ENCODE measurements at places on chromosomes 2 and 18. TPM values are rescaled to one million over a fixed set of nuclear protein-coding genes. Genes with fewer than 3 reads are reported as not detected.

The CRYBA2 gene
- not detected for total RNA-seq

DNA sequence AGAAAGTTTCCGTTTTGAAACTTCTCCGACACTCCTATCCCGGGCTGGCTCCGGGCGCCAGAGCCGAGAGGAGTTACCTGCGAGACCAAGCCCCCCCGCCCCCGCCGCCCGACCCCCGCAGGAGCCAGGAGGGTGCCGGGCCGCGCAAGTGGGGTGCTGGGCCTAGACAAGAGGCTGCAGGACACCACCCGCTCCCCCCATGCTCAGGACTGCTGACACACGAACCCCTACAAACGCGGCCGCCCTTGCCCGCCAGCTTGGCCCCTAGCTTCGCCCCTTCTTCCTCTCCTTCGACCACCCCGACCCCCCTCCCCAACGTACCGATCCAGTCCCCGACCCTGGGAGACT, 497 bp downstream of the PLA2R1 start:
- no peak for DNase-seq

The RAB31 gene
- total RNA-seq, result 86.1 TPM

DNA sequence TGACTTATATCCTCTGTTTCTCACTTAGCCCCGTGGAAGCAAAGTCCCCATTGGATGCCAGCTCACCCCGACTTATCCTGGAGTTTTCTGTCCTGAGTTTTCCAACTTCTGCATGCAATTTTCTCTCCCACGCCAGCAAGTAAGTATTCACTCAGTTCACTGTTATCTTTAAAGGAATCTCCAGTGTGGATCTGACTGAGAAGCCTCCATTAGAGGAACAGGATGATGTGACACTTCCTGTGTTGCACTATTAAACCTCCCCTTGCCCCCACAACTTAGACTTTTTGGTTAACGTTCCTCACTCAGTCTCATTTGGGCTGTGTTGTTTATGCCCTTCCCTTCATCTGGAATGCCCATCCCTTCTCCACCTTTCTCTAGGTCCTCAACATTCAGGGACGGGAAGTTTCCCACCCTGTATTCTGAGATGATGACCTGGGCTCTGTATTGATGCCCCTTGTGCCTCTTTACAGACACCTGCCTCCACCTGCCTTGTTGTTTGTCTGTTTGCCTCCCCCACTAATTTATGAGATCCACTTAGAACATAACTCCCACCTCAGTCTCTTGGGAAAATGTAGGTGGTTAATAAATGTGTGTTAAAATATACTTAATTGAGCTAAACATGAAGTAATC, 536.1 kb upstream of the RAB6C start:
- no peak for DNase-seq

The SCYGR5 gene
- not detected for total RNA-seq

DNA sequence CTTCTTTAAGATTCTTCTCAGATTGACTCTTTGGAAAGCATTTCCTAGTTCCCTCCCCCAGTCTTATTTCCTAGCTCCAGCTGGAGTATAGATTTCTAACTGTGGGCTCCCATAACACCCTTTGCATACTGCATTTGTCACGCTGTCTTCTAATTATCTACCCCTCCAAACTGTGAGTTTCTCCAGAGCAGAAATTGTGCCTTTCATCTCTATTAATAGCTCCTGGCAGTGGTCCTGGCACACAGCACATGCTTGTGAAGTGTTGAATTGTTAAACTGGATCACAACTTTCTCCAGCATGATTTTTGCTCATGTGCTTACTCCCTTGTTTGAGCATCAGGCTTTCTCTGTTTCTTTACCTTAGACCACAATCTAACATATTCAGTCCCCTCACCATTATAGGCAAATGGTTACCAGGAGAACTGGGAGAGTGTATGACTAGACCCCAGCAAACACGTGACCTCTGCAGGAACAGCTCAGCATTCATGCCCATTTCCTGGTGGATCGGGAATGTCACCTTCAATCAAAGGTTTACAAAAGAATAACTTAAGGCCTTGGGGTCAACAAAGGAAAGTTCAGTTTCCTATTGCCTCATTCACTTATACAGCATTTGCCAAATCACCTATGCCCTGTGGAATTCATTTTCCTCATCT, 175.7 kb upstream of the TANK start:
- DNase-seq, result no peak

DNA sequence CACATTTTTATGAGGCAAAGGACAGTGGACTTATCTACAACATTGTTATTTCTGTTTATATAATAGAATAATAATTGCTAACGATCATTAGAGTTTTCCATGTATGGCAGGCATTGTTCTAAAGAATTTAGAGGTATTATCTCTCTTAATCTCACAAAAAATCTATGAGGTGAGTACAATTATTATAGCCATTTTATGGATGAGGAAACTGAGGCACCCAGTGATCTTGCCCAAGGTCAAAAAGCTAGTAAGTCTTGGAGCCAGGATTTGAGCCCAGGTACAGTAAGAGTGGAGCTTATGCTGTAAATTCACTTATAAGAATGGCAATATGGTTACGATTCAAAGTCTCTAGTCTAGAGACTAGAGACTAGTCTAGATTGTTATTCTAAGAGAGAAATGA, 331.7 kb downstream of the PLCL1 start:
- DNase-seq, result no peak

The RNF138 gene
- total RNA-seq, result 34.5 TPM

The TRIM43 gene
- total RNA-seq, result not detected

GRCh38 chr18:13804305-13804704, 19.6 kb upstream of the MC5R start:
- no peak for DNase-seq

The CHMP3 gene
- 176 TPM for total RNA-seq

The KIAA2012 gene
- total RNA-seq, result 7.3 TPM

- DNase-seq, result no peak
Observed at GRCh38 chr18:56702946-56703345, 51.8 kb downstream of the WDR7 start.

GRCh38 chr2:188404341-188405004, 112.8 kb downstream of the GULP1 start:
- DNase-seq, result no peak

The ASTL gene
- not detected for total RNA-seq

GRCh38 chr2:54755641-54756326, 32.3 kb downstream of the EML6 start:
- DNase-seq, result no peak

DNA sequence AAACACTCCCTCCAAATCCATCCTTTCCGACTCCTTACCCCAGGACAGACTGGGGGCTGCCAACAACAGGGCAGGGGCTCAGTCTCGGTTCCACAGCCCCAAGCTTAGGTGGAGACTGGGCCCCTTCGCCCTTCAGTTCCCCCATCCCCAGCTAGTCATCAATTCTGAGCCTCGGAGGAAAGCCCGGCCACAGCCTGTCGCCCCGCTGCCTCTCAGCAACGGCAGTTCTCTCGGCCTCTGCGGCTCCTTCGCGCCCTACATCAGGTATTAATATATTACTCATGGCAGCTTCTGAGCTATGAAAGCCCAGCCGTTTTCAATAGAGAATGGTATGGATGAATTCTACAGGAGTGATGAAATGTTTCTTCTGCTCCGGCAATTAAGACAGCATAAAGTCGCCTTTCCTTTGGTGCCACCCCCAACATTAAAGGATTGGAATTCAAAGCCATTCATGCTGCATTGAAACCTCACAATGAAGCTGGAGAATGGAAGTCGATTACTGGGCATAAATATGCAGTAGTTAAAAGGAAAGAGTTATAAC, 2.8 kb downstream of the HDAC4 start:
- DNase-seq, result peak; percentile 52

The SCYGR4 gene
- total RNA-seq, result not detected

DNA sequence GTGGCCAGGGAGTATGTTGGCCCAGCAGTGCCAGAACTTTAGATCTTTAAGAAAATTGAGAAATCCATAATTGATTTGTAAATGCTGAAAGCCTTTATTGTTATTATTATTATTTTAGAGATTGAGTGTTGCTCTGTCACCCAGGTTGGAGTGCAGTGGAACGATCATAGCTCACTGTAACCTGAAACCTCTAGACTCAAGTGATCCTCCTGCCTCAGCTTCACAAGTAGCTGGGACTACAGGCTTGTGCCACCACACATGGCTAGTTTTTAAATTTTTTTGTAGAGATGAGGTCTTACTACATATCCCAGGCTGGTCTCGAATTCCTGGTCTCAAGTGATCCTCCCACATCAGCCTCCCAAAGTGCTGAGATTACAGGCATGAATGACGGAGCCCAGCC, 143.2 kb upstream of the CCDC68 start:
- no peak for DNase-seq

DNA sequence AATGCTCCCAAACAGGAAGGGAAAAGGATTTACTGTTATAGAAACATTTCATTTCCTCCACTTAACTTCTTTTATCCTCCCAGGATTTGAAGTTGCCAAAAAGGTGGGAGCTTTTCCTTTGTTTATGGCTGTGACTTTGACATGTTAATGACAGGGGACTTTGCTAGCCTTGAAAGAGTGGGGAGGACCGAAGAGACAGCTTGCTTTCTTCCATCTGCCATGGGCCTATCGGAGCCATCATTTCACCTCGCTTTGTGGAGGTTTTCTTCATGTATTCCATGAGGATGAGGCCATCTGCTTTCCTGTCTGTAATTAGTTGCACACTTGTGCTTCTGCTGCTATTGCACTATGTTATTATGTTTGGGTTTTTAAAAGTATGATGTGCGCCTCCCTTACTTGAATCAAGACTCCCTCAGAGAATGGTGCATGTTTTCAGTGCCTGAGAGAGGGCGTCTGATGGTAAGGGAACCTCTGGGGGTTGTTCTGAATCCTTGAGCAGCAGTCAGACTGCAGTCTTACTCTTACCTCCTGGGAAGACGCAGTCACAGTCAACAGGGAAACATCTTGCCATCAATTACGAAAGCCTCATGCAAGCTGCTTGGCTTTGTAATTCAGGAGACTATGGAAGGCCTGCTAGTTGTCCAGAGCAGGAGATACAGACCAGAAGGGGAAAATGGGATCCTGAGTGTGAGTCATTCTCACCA, 173.3 kb upstream of the MGAT5 start:
- no peak for DNase-seq

The KCNJ13 gene
- total RNA-seq, result not detected

- DNase-seq, result no peak
Observed at GRCh38 chr18:66735933-66736332, 132.0 kb upstream of the CDH19 start.

The GKN2 gene
- total RNA-seq, result 83.7 TPM

DNA sequence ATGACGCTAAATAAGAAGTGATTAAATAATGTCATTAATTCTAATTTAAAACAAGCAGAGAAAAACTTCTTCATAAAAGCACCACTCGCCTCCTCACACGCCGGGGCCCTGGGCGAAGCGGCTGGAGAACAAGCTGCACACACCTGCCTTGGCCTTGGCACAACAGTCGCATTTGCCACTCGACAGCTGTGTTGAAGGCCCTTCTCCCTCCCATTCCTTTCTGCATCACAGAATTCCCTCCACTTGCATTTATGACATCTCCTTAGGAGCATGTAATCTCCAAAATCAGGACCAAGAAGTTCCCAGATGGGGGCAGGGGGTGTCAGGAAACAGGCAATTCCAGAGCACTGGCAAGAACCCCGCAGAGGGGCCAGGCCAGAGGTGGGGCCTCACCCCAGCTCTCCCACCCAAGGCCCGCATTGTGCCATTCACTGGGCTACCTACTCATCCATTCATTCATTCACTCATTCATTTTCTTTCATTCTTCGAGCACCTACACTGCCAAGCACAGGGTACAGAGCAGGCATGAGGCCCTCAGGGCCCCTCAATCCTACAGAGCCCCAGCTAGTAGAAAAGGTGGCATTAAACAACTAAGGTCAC, 6.4 kb downstream of the HDAC4 start:
- no peak for DNase-seq

GRCh38 chr2:134232868-134233727, 20.8 kb upstream of the MGAT5 start:
- no peak for DNase-seq

The HAUS1 gene
- 31.8 TPM for total RNA-seq

The PLGLB2 gene
- total RNA-seq, result 0.76 TPM

DNA sequence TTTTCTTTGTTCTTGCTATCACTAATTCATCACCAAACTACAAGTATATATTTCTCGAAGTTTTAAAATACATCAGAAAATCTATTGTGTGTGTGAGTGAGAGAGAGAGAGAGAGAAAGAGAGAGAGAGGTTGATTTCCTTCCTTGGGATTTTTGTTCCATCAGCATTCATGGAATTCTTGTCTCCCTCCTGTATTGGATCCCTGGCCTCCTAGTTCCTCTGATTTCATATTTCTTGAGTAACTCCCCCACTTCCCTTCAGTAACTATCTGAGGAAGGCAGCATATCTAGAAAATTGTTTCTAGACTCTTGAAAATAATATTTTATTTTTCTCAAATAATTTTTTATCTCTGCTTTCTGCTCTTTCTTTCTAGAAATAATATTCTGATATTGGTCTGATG, 13.3 kb upstream of the ACTR2 start:
- DNase-seq, result no peak

DNA sequence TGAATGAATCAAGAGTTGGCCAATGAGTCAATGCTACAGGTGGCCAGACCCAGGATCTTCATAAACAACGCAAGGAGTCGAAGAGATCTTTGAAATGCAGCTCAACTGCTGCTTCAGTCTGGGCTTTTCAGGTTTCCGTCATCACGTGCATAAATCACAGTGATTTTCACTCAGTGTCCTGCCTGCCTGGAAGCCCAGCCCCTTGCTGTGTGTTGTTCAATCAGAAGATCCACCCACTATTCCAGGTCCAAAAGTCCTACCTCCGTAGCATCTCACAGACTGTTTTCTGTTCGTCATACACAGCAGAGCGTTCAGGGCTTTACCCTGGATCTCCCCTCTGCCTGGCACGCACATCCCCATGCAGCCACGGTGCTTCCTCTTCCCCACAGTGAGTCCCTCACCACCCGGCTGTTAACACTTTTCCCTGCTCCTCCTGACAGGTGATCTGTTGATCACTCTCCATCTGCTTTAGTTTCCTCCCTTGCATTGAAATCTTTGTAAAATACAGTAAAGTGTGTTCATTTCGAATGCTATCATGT, 216.3 kb downstream of the MYT1L start:
- DNase-seq, result no peak

DNA sequence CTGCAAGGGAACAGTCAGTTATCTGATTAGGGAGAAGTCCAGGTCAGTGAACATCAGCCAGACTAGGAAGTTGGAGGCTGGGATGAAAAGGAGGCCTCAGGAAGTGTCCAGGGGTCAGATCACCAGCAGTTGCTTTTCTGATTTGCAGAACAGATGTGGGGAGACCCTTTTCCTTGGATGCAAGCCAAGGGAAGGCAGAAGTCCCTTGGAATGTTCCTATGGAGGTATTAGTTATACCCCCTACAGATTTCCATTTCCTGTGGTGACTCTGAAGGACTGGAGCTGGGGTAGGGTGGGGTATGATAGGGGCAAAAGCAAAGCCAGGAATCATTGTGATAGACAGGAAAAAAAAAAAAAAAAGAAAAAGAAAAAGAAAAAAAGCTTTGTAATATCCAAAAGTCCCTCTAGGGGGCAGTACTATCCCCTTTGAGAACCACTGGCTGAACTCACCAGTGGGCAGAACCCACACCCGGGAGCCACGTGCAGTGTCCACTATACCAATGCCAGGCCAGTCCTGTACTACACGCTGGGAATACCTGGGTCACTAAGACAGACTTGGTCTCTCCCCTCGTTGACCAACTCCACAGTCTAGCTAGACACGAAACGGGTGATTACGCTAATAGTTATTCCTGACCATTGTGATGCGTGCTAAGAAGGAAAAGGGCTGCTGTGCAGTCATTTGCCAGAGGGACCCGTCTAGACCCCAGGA, 7.4 kb downstream of the DYSF start:
- no peak for DNase-seq

Measured in upper lobe of left lung (tissue), 6 donors.